Activated gamma-delta T cell treated with anti-CD3 and anti-CD28 coated beads, Interleukin-2, amount 50 U/mL, for 16 hours (primary cell): ENCODE measurements at places on chromosomes 11 and 22.

DNA sequence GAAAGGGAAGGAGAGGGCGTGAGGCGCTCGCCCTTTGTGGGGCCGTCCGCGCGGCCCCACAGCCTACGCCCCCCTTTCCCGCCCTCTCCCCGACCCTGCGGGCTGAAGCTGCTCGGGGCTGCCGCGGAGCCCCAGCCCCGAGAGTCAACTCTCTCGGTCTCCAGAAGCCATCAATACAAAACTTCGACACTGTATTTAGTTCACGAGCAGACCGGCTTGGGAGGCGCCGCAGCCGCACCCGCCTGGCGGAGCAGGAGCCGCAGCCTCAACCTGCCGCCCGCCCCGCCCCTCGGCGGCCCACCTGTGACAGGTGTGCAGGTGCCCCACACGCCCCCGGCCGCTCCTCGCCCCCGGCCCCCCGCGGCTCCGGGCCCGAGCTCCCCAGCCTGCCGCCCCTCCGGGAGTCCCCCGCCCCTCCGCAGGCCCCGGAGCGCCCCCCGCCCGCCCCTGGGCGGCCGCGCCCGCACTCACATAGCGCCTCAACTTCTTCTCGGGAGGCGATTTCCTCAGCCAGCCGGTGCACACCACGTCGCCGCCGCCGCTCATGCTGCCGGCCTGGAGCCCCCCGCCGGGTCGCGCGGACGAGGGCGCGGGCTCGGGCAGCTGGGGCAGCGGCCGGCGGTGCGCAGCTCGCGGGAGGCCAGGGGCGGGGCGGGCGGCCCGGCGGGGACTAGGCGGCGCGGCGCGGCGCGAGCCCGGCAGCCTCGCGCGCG is at the start of gene GAB2:
Gene GAB2, minus strand, starts transcription at position 646 of the 713 bp plus-strand sequence. Its CDS starts 100 bp downstream, at position 546.
- no peak for DNase-seq

DNA sequence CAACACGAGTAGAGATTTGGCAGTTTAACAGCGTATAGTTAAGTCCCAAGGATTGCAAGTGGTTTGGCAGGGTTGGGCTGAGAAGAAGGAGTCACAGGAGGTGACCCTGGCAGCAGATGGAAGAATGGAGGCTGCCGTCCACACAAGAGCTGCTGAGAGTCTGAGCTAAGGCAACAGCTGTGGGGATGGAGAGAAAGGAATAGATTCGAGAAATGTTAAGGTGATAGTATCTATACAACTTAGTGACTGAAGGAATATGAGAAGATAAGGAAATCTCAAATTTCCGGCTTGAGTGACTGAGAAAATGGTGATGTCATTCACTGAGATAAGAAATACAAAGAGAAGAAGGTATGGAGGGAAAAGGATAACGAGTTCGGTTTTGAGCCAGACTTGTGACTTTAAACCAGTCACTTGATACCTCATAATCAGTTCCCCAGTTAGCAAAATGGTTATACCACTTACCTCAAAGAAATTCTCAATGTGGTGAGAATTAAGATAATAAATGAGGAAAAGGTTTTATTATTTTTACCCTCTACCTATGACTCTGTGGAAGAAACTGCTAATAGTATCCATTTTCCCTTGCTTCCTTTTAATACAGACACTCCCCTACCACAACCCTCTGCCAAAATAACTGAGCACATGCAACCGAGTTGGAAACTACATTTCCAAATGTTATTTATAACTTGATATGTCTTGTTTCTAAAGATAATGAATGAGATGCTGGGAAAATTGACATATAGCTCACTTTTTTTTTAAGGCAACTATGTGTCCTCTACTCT is 30.7 kb downstream of the FAM168A start:
- DNase-seq, result no peak

GRCh38 chr22:31488346-31488883 is 1.2 kb downstream of the EIF4ENIF1 start:
- DNase-seq, result no peak

DNA sequence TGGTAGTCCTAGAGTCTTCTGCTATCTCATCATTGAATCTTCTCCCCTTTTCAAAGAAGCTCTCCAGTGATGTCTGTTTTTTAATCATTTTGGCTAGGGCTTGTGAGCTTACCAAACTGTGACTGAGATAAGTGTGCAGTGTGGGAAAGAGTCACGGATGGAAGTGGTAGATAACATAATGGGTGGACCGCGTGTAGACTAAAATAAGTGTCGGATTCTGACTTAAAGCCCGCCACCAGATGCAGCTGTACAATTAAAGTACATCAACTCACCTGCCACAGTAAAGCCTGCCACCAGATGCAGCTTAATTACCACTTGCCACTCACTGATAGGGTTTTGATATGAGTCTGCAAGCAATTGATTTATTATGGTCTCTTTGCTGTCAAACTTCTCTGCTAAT is 581.5 kb downstream of the LRRC4C start:
- DNase-seq, result no peak

DNA sequence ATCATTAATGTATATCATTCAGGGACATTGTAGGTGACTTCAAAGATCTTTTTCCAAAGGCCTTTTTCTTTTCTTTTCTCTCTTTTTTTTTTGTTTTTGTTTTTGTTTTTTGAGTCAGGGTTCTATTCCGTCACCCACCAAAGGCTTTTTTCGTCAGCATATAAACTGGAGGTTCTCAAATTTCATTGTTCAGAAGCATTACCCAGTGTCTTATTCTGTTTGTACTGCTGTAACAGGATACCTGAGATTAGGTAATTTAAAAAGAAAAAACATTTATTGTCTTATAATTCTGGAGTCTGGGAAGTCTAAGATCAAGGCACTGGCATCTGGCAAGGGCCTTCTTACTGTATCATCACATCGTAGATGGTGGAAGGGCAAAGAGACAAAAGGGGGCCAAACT is 6.4 kb upstream of the SYT9 start:
- DNase-seq, result no peak

DNA sequence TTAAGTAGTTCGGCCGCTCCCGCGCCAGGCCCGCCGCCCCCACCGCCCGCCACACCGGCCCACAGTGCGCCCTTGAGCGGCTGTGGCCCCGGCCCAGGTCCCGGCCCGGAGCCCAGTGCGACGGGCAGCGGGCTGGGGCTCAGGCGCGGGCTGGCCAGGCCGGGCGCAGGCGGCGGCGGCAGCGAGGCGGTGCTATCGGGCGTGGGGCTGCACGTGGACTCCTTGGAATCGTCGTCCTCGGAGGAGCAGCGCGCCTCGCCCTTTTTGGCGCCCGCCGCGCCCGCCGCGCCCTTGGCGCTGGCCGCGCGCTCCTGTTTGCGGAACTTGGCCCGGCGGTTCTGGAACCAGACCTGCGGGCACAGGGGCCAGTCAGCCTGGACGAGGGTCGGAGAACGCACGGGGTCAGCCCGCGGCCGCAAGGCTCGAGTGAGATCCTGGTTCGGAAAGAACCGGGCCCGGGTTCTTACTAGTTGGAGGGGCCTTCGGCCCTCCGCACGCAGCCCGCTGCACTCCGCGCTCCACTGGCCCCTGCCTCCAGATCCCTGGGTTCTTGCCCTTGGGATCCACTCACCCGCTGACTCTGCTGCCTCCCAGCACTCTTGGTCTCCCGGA is 4.0 kb downstream of the PHOX2A start:
- no peak for DNase-seq

GRCh38 chr11:75656044-75656727 is 12.7 kb downstream of the MAP6 start:
- DNase-seq, result no peak

- no peak for DNase-seq
These were observed 261.6 kb upstream of the CADM1 start for GRCh38 chr11:115765803-115766239.

DNA sequence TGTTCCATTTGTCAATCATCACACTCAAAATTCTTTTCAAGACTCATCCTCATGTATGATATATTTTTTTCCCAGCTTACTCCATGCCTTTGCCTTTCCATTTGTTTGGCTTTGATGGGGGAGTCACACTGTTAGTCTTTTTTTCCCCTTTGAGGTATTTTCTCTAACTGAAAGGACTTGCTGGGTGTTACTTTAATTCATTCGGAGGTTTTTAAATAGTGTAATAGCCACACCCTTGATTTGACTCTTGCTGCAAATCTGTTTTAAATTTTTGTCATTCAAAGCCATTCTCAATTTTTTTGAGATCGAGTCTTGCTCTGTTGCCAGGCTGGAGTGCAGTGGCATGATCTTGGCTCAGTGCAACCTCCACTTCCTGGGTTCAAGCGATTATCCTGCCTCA is 84.1 kb downstream of the C11orf87 start:
- DNase-seq, result no peak

DNA sequence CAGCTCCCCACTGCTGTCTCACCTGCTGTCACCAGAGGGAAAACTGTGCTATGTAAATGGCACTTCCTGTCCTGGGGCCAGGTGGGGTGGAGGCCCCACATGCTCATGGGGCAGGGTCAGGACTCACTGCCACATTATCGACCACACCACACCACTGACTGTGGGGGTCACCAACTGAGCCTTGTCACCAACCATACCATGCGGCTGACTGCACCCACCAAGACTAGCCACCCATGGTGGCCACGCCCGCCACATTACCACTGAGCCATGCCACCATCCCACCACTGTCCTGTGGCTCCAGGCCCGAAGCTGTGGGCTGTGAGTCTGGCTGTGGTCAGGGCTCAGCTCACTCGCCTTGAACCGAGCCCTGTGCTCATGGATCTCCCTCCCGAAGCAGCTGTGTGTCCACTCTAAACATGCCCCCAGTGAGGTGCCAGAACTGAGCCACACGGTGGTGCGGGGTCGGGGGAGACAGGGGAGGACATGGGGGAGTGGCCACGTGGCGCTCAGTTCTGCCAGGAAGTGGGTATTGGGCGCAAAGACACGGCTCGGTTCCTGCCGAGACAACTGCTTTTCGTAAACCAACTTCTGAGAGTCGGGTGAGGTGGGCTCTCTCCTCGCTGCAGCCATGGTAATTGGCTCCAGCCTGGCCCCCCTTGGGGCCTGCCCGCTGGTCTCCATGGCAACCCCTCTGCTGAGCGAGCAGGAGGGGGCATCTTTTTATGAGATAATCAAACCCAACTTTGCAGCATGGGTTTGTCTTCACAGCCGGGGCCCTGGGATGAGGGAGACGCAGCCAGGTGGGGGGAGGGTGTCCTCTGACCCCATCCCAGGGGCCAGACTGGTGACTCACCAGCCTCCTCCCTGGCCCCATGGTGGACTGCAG is 23.2 kb downstream of the RTN4R start:
- DNase-seq, result peak; percentile 28

- DNase-seq, result no peak
These were observed 3.0 kb downstream of the MN1 start for GRCh38 chr22:27798511-27799014.

- no peak for DNase-seq
These were observed 3.8 kb downstream of the CSNK2A3 start for GRCh38 chr11:11349106-11349825.

- DNase-seq, result no peak
These were observed 62.6 kb upstream of the RASD2 start for GRCh38 chr22:35477911-35478582.

- no peak for DNase-seq
These were observed at the start of gene IFTAP for GRCh38 chr11:36594316-36594989. Gene IFTAP, plus strand, starts transcription at chr11:36594502. Its CDS starts 15,602 bp downstream, at chr11:36610104.

GRCh38 chr11:34783816-34784317 is 132.3 kb downstream of the APIP start:
- no peak for DNase-seq

GRCh38 chr11:46553814-46554212 is 40.0 kb downstream of the AMBRA1 start:
- no peak for DNase-seq

DNA sequence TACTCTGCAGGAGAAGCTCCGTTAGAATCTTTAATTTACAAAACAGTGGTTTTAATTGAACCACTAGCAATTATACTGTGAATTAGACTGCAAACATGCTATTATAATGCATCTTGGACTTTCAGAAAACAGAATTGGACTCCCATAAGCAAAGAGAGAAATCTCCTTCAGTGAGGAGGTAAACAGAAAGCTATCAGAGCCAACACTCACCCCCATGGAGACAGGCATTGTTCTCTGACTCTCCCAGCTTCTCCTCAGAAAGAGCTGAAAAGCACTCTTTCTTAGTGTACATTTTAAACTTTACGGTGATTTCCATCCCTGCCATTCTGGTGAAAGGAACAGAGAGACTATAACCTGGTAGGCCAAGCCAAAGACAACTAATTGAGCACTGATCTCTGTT is 176.9 kb downstream of the GRIA4 start:
- no peak for DNase-seq

DNA sequence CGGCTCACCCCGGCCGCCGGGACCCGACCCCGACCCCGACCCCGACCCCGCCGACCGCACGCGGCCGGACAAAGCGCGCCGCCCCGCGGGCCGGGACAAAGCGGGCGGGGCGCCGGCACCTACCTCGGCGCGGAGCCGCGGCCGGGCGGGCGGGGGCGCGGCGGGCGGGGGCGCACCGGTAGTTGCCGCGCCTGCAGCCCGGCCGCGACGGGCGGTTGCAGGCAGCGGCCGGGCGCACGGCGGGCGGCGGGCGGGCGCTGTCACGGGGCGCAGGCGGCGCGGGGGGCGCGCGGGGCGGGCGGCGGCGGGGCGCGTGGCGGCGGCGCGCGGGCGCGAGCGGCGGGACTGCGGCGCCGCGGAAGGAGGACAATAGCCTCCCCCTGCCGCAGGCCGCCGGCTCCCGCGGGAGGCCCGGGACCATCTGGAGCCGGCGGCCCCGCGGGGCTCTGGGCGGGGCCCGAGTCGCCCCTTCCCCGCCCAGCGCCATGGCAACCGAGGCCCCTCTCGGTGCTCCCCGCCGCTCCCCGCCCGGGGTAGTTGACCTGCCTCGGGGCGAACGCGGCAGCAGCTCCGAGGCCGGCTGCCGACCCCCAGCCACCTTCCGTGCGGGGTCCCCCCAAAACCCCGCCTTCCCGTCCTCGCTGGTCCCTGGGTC is 851 bp downstream of the SPTBN2 start:
- DNase-seq, result no peak
